NCI-H1694 (cell line): ENCODE measurements at places on chromosomes 2 and 18.

GRCh38 chr2:56580242-56580641 lies 396.5 kb downstream of the CCDC85A start:
- no peak for DNase-seq

DNA sequence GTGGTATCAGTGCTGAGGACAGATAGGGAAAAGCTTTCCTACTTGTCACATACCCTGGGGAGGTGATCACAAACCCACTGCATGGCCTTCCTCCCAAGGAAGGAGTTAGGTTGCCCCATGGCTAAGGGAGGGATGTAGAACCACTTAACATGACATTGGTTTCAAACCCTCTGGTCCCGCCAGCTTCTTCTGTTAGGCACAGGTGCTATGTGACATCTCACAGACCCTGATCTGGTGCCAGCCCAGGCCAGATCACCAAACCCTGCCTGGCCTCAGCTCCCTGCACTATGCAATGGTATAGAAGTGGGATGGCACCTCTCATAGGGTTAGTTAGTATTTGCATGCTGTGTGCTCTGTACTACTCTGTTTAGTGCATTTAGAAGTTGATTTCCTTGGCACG lies 58.0 kb downstream of the TCF7L1 start:
- no peak for DNase-seq

GRCh38 chr2:233828546-233829192 lies 25.7 kb downstream of the HJURP start:
- DNase-seq, result no peak

- DNase-seq, result no peak
These were observed 18.6 kb downstream of the SF3B1 start for GRCh38 chr2:197416268-197416667.
